ENCODE measurements at places on chromosomes 3 and 15.

- no peak for DNase-seq
Measured at GRCh38 chr3:120174811-120175539, 80.7 kb upstream of the GSK3B start.

DNA sequence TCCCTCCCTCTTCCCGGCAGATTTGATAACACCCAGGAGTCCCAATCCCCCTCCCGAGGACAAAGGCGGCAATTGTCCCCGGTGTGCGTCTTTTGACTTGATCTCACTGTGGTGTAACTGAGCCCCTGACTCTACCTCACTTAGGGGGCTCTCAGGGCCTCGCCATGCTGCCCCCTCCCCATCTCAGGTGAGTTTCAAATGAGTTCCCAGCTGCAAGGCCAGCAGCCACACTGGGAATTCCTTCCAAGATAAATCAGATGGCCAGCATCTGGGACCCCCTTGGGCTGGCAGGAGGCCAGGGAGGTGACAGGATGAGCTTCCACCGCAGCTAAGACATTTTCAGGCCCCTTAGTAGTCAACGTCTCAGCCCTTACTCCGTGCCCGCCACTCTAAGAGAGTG, 35.0 kb downstream of the WNT7A start:
- DNase-seq = no peak

DNA sequence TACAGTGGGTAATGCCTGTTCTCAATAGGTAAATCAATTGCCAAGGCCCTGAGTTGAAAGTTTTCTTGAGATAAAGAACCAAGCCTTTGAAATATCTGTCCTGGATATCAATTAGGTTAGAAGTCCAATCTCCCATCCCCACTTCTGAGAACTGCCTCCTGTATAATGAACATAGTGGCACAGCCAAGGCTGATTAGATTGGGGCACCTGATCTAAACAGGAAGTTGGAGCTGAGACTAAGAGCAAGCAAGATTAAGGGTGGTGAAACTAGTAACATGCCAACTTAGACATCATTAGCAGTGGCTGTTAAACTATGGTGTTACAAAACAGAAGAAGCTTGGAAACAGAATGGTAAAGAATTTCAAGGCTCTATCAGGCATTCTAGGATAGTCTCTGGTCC, 137.7 kb upstream of the TMEM108 start:
- no peak for DNase-seq

GRCh38 chr15:44711743-44712345, 527 bp downstream of the B2M start:
- peak; percentile 33 for DNase-seq

DNA sequence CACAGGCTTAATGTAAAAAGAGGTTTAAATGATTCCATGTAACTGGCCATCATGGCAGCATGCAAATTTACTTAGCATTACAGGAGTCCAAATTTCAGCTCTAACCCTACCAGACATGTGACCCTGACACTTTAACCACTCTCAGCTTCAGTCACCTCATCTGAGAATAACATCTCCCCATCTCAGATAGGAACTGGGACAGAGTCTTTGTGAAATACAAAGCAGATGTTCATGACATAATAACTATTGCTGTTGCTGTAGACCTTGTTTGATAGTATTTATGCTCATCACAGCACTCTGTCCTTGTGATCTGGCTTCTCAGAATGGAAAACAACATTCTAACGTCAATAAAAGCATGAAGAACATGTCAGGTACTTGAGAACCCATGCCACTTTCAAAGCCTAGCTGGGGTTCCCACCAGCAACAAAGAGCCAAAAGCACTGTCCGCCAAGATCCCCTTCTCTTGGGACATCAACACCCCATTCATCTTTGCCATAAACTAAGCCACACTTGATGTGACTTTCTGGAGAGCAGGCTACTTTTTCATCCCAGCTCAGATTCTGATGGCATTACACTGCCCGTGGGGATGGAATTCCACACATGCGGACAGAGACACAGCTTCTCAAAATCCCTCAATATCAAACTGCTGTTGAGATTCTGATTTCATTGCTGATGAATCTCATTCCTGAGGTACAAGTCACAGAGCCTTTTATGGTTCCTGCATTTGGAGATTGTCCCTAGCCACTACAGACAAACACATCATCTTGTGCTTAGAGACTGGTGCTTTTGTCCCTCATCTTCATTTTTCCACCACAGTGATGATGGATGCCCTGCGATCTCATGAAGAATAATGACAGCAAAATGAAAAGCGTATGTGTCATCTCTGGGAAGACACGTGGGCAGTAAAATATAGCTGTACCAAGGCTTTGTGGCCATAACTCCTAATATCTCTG, 202.7 kb downstream of the TNIK start:
- no peak for DNase-seq

DNA sequence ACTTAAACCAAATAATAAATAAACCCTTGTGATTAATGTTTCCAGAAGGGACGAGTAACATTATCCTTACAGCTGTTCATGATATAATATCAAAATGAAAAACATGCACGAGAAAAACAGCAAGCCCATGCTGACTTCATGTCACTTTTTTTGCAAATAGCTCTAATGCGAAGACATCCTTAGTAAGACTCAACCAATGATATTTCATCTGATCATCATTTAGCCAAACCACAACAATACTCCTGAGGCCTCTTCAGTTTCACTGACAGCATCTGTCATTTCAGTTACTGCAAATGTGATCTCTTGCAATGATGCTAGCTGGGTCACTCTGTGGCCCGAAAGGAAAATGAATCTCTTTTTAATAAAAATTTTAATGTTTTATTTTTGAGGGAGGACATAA, 74.0 kb downstream of the POLR2M start:
- no peak for DNase-seq

DNA sequence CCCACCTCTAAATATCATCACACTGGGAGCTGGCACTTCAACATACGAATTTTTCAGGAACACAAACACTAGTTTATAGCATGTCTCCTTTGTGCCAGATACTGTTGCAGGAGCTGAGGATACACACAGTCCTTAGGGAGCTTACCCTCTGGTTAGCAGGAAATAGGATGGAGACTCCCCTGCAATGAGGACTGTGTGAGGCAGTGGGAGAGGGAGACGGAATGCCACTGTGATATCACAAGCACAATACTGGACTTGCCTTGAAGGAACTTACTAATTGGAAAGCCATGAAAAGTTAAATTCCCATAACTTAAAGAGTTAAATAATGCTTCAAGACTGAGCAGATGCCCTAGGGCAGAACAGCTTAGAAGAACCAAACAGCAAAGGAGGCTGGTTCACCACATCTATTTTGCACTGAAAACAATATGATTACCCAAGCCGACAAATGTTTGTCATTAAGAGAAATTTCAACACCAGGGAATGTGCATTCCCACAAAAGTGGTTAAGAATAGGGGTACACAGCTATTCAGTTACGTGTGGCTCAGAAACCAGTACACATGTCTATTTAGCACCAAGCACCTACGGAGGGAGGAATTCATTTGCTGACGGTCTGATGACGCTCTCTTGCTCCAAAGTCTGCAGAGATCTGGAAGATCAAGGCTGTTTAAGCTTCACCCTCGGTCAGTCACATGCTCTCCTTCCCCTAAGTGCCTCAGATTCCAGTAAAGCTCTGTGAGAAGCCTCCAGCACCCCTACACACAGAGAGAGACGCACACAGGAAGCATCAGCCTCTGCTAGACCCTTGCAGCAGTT, 5.2 kb downstream of the TBC1D2B start:
- DNase-seq = peak; percentile 93

DNA sequence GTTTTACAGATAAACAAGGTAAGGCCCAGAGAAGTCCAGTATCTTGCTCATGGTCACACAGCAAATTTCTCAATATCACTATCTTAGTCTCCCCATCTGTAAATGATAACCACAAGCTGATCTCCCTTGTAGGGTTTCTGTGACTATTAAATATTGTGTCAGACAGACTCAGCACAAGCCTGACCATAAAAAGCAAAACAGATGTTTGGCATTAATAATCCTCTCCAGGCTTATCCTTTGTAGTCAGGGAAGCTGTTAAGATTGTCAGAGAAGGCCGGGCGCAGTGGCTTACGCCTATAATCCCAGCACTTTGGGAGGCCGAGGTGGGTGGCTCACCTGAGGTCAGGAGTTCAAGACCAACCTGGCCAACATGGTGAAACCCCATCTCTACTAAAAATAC, 173.2 kb upstream of the PRICKLE2 start:
- DNase-seq = no peak

DNA sequence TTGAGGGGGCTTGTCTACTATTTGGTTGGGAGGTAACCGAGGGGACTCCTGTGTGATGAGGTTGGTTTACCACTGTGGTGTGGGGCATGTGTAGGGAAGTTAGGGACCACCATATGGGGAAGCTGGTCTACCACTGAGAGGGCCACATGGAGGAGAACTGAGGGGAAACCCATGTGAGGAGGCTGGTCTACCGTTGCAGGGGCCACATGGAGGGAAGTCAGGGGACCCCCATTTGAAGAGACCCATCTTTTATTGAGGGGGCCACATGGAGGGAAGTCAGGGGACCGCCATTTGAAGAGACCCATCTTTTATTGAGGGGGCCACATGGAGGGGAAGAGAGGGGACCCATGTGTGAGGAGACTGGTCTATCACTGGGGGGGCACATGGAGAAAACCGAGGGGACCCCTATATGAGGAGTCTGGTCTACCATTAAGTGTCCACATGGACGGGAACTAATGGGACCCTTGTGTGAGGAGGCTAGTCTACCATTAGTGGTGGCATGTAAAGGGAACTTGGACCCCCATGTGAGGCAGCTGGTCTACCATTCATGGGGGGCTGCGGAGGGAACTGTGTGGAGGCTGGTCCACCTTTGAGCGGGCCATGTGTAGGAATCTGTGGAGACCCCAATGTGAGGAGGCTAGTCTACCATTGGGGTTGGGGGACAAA, 165.5 kb downstream of the FBLN2 start:
- no peak for DNase-seq

DNA sequence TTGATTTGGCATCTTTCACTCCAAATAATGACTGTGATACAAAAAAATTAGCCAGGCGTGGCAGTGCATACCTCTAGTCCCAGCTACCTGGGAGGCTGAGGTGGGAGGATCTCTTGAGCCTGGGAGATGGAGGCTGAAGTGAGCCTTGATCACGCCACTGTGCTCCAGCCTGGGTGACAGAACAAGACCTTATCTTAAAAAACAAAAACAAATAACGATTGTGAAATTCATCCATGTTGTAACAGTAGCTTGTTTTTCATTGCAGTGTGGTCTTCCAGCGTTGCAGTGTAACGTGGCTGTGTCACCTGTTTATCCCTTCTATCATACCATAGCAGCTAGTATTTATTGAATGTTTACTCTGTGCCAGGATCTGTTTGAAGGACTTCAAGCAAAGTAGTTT, 120.9 kb downstream of the ITPR1 start:
- no peak for DNase-seq

GRCh38 chr3:46557814-46558183, 8.3 kb downstream of the LRRC2 start:
- no peak for DNase-seq

- no peak for DNase-seq
Measured at GRCh38 chr3:133157716-133158115, 119.5 kb downstream of the TMEM108 start.

GRCh38 chr15:92942706-92943105, 42.6 kb downstream of the CHD2 start:
- no peak for DNase-seq

GRCh38 chr15:36691579-36692357, 112.3 kb downstream of the CDIN1 start:
- no peak for DNase-seq

DNA sequence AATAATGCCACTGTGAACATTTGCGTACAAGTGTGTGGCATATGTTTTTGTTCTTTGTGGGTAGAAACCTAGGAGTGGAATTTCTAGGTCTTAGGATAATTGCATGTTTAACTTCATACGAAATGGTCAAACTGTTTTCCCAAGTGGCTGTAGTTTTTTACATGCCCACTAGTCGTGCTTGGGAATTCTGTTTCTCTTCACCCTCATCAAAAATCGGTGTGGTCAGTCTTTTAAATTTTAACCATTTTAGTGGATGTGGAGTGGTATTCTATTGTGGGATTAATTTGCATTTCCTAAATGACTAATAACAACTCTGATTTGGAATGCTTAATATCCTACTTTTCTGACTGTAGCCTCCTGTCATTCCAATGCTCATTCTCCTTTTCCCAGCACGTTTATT, 27.6 kb downstream of the ZFAND6 start:
- no peak for DNase-seq

DNA sequence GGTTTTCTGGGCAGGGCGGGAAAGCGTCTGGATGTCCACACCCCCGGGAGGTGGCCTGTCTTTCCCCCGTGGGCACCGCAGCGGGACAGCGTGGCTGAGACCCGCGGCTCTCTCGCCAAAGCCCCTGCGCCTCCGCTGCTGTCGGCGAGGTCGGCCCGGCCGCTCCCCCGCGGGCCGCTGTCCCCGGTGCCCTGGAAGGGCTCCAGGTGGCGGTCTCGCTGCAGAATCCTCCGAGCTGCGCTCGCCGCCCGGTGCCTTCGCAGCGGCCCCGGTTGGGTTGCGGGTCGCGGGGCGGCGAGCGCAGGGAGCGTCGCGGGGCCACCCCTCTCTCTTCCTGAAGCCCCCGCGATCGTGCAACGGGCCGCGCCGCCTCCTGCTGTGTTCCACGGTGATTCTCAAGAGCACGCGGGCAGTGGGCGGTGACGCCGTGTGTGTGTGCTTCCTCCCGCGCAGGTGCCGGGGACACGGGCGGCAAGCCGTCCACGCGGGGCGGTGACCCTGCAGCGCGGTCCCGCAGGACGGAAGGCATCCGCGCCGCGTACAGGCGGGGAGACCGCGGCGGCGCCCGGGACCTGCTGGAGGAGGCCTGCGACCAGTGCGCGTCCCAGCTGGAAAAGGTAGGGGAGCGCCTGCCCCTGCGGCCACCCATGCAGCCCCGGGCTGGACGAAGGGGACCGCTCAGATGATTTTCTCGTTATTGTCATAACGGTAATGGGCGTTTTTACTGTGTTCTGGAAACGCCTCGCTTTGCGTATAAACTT, 54.4 kb downstream of the LRRK1 start:
- no peak for DNase-seq

DNA sequence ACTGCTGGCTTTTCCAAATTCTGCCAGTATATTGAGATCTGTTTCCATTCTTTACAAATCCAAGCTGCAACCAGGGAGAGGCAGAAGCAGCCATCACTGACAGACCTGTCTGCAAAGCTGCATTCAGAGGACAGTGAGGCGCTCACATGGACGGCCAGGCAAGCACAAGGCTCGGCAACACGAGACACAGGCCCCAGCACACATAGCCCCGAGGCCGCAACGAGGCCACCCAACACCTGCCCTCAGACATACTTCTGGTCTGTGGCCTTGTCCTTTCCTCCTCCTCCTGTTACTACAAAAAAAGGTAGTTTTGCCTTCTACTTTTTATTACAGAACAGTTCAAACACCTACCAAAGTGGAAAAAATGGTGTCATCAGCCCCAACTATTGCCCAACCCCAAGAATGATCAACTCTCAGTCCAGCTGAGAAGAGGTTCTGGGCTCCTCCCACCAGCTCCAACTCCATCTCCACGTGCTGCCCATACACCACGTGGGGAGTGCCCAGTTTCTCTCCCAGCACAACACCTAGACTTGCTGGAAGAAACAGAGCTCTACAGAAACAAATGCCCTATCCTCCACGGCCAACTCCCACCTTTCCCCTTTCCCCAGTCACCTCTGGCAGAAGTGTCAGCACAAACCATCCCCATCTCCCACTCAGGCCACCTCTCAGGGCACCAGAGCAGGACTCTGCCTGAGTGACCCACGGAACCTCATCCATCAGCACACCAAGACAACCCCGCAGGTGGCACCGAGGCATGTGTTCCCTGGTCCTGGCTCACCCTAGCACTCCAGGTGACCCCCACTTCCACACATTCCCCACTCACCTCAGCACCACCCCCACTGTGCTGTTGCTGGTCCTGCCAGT, 7.4 kb downstream of the ZXDC start:
- peak; percentile 26 for DNase-seq
